T-cell (primary cell): ENCODE measurements at places on chromosomes 4 and X.

GRCh38 chr4:139555705-139556070 lies 331 bp downstream of the SETD7 start:
- DNase-seq, result no peak

DNA sequence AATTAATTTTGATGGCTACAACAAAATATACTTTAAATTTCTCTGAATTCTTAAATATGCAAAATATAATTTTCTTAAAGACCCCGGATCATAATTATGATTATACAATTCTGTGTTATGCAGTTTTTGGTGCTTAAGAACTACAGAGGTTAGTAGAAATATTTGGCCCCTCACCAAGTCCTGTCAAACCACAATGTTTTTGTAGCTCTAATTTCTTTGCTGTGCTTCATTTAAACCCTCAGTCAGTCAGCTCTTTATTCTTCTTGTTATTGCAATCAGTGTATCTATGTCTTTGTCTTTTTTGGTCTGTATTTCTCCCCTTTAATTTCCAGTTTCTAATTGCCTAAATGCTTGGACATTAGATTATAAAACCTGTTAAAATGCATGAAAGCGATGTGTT lies 186.1 kb downstream of the CAMK2D start:
- DNase-seq, result no peak

- DNase-seq, result no peak
Measured at GRCh38 chr4:112348488-112349158, 51.5 kb downstream of the ALPK1 start.

DNA sequence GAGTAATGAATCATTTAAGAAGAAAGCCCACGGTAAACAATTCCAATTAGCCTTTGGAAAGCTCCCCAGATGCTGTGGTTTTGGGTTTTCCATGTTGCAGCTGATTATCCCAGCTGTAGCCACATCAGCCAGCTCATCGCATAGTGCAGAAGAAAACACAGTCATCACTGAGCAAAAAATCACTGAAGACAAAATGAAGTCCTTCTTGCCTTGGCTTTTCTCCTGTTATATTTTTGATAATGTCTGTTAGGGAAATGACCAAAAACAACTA lies 193.0 kb upstream of the C1QTNF7 start:
- no peak for DNase-seq

GRCh38 chr4:161197912-161198311 lies 965.9 kb downstream of the FSTL5 start:
- no peak for DNase-seq
